Caki2 (cell line): ENCODE measurements at places on chromosomes 12 and 14. TPM values are rescaled to one million over a fixed set of nuclear protein-coding genes. Genes with fewer than 3 reads are reported as not detected.

DNA sequence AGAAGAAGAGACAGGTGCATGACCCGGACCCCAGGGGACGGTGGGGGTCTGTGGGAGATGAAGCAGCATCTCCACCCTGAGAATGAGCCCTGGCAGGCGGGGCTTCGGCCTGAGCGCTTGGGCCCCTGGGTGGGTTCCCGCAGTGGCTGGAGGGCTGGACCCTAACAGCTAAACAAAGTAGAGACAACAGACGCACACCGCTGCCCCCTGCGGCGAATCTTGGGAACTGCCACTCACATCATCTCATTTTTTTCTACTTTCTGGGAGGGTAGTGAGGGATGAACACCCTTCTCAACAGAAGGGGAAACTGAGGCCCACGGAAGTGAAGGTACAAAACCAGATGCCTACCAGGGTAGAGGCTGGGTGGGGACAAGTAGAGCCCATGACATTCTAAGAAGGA, 104.7 kb downstream of the RFLNA start:
- DNase-seq: no peak

- DNase-seq: no peak
Observed at GRCh38 chr12:33427071-33427470, 12.5 kb downstream of the SYT10 start.

DNA sequence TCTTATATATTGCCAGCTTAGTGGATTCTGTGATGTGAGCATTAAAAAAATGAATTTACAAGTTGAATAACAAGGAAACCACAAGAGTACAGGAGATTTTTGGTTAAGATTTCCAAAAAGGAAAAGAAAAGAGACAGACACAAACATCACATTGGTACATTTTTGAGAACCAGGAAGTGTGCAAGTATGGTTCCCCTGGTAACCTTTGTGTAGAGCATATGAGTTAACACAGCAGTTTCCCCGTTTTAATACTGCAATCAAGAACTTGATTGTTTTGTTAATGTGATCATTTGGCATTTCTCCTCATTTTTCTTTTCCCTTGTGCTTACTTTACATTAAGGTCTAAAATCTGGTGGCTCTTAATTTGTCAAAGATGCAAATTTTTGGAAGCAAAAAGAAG, 490.4 kb upstream of the ATP2B1 start:
- no peak for DNase-seq

The ISCA2 gene
- total RNA-seq: 40.9 and 48.5 TPM in 2 replicates

- peak; percentile 43 for DNase-seq
Observed at GRCh38 chr14:102694530-102695166, 82.6 kb upstream of the TRAF3 start.

DNA sequence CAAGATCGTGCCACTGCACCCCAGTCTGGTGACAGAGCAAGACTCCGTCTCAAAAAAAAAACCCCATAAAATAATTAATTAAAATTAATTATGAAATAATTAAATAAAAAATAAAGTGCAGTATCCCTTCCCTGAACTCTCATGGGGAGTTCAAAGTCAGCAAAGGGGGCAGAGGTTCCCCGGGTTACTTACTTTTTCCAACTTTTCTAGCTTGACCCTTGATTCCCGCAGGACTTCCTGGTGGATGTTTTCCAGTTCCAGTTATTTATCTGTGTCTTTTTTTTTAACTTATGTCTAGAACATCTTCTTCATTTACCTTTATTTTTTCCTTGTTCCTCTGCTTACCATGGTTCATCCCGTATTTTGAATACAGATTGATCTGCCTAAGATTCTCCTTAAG, 197.4 kb downstream of the EPS8 start:
- DNase-seq: no peak

The MYH6 gene
- total RNA-seq: not detected in 2 replicates

GRCh38 chr12:106739318-106739717, 35.2 kb upstream of the RIC8B start:
- DNase-seq: no peak

GRCh38 chr12:78799649-78800048, 64.9 kb upstream of the SYT1 start:
- no peak for DNase-seq

The LRP1 gene
- 23.5 and 28.4 TPM in 2 replicates for total RNA-seq

DNA sequence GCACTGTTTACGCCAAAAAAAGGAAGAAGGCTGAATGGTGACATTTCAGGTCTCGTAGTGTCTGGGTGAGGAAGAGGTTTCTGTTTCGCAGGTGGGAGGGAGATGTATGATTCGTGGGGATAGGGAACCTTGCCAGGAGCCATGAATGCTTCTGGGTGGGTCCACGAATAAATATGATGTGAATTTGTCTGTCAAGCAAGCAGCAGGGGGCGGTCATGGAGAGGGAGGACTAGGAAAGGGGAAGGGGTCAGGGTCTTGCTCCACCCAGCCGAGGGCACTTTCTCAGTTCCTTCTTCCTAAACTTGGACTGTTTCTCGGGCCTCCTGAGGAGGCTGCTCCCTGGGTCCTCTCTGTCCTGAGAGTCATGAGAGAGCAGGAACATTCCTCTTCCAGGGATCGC, 72.5 kb downstream of the LGMN start:
- no peak for DNase-seq

DNA sequence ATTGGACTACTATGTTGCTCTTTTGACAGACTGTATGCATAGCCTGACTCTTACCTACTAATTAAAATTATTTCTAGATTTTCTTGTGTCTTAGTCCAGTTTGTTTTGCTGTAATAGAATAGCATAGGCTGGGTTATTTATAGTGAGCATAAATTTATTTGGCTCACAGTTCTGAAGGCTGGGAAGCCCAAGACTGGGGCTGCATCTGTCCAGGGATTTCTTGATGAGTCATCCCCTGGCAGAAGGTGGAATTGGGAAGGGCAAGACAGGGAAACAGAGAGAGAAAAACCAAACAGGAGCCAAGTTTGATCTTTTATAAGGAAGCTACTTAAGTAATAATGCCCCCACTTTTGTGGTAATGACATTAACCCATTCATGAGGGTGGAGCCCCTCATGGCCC, 759.2 kb upstream of the LRFN5 start:
- DNase-seq: peak; percentile 4

The FAM181A gene
- total RNA-seq: not detected in 2 replicates

GRCh38 chr14:68709007-68709406, 83.9 kb downstream of the ZFP36L1 start:
- DNase-seq: no peak

The SERPINA3 gene
- 0.64 TPM in 1 of 2 replicates, not detected in the other for total RNA-seq

DNA sequence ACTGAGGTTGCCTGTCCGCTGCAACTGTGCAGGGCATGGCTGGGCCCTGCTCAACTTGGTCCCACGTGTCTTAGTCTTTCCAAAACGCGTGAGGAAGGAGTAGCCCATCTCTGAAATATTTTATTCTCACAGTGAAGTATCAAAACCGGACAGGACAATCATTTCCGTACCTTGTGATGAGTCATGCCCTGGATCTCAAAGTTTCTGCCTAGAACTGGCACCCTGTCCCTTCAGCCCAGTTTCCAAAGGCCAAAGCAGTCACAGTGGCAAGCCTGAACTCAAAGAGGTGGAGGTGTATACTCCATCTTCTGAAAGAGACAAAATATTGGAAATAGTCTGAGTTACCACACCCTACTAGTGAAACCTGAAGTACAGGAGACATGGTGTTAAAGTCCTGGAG, 28.5 kb upstream of the SRGAP1 start:
- DNase-seq: no peak

DNA sequence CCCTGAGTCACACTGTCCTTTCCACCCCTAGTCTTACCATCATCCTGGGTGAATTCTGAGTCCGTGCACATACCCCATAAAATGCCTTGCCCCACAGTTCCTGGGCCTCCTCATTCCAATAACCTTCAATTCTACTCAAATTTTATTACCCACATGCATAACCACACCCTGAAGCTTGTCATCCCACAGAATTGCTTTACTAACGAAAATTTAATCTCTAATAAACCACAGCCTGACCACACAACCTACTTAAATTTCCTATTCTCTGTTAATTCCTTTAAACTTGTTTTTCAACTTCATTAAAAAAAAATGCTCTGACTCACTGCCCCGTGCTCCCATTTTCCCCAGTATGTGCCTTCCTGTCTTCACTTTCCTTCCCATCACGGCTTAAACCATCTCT, 205.9 kb downstream of the PHLDA1 start:
- peak; percentile 89 for DNase-seq

DNA sequence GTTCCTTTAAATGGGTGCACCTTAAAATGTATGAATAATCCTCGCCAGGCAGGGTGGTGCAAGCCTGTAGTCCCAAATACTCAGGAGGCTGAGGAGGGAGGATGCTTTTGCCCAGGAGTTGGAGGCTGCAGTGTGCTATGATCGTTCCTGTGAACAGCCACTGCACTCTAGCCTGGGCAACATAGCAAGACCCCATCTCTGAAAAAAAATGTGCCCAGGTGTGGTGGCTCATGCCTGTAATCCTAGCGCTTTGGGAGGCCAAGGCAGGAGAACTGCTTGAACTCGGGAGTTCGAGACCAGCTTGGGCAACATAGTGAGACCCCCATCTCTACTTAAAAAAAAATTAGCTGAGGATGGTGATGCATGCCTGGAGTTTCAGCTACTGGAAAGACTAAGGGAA, 39.6 kb downstream of the ACACB start:
- no peak for DNase-seq

The SIX4 gene
- 3.5 and 4.8 TPM in 2 replicates for total RNA-seq

- DNase-seq: no peak
Observed at GRCh38 chr14:61621444-61621843, 73.9 kb upstream of the HIF1A start.

The IRAK3 gene
- total RNA-seq: 0.47 TPM in 1 of 2 replicates, not detected in the other

The GPRC5A gene
- 53.4 and 77.9 TPM in 2 replicates for total RNA-seq

DNA sequence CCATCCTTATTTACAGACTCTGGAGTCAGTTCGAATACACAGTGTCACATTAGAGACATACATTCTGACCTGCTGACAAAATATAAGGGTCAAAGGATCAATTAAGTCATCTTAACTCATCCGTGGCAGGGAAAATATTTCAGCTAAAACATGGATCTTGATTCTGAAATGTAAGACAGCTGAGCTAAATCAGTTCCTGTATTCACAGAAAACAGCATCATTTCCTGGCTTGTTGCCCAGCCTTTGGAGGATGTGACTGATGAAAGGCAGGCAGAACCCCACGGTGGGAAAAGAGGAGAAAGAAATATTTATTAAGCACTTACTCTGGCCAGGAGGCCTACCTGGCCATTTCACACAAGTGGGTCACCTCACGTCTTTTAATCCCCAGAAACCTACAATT, 101.9 kb downstream of the GAS2L3 start:
- DNase-seq: peak; percentile 70

The ZNF384 gene
- 23.8 and 26.5 TPM in 2 replicates for total RNA-seq

The CACNA1C gene
- 0.32 and 1.2 TPM in 2 replicates for total RNA-seq

DNA sequence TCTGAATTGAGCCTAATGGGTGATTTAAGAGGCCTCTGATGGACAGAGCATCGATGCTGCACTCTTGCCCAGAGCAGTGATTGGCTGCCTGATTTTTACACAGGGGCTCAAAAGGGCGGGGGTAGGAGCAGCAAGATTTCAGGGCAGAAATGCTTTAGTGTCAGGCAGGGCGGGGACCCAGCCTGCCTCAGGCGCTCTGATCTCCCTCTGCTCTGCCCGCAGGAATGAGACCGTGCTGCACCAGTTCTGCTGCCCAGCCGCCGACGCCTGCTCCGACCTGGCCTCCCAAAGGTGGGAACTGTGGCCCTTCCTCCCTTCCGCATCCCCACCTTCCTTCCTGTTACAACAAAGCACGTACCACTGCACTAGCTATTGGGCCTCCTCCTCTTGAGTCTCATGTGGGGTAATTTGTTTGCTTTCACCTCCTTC, 32.4 kb downstream of the IQSEC3 start:
- DNase-seq: no peak

DNA sequence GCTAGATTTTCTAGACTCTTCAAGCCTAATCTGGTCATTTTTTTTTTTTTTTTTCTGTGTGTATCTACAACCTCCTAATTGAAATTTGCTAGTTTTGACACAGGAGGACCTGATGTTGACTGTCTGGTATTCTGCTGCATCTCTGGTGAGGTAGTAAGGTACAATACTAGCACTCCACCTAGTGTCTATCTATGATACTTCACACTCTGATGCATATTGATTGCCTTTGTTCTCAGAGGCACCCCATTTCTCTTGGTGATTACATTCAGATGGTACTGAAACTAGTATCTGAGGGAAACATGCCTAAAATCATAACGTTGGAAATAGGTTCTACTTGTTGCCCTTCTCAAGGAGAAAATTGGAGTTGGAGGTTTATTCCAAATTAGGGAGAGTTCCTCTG, 930.5 kb upstream of the NOVA1 start:
- DNase-seq: peak; percentile 24

GRCh38 chr12:121314431-121314830, 17.9 kb upstream of the CAMKK2 start:
- no peak for DNase-seq

GRCh38 chr14:37546621-37547447, 48.2 kb downstream of the FOXA1 start:
- DNase-seq: peak; percentile 12

DNA sequence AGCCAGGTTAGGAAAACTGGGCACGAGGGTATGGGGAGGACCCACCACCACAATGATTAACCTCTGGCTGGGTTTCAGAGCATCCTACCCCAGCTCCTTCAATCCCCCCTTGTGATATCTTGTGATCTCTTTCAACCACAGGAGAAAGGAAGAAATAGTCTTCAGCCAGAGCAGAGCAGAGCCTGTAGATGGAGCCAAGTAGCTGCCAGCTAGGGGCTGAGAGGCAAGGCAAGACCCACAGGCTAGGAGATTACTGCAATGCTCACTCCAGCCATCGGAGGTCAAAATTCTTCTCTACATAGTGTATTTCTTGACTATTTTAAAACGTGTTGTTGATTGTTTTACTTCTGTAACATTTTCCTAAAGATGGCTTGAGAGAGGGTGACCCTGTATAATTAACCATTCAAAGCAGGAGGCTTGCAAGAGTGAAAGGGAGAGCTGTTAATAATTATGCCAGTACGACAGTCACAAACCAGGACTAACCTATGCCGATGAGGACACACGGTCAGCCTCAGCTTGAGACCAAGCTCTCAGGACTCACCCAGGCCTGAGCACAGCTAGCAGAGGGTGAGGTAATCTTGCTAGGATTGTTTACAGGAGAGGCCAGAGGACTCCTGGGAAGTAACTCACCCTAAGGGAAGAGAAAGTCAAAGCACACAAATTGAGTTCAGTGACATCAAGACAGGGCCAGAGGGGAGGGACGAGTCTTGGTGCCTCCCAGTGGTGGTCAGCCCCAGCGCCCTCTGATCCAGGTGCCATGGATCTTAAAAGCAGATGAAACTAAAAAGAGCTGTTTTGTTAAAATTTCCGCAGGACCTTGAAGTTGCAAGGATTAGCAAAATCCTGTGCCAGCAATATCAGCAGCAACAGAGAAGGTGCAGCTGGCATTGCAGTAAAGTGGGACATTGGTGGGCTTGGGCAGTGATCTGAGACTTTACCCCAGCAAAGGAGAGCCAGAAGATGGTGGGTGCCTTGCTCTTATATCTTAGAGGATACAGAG, 29.8 kb upstream of the CDKN3 start:
- peak; percentile 80 for DNase-seq

The KRR1 gene
- total RNA-seq: 53.4 and 67.5 TPM in 2 replicates

The ARHGEF25 gene
- total RNA-seq: 43.3 and 58.6 TPM in 2 replicates

The FAM90A1 gene
- total RNA-seq: 1.5 TPM in 1 of 2 replicates, not detected in the other
